ENCODE measurements at places on chromosomes 4 and X. TPM values are rescaled to one million over a fixed set of nuclear protein-coding genes. Genes with fewer than 3 reads are reported as not detected.

The TMPRSS11D gene
- total RNA-seq, result not detected

The CENPVL3 gene
- total RNA-seq, result not detected

The FAM149A gene
- 0.66 TPM for total RNA-seq

The MGARP gene
- not detected for total RNA-seq

The SPIN2A gene
- total RNA-seq, result 0.45 TPM

The ANKRD17 gene
- 45.8 TPM for total RNA-seq

The TCP11X2 gene
- total RNA-seq, result not detected

DNA sequence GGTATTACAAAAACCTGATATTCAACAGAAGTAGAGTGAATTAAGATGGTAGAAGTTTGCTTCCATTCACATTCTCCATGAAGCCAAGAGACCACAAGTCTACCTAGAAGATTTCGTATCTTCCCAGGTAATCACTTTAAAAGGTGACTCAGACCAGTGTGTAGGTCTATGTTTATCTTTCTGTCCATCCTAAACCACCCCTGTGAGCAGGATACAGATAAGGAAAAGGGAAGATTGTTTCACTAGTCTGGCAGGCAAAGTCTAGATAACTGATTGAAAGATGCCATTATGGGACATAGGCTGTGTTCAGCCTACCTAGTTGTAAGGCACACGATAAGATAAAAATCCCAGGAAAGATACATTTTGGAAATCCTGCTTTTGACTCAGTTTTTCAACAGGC is 244.3 kb upstream of the NWD2 start:
- no peaks in the 10 kb centered on the region for H3K27me3 ChIP-seq
- H3K27ac ChIP-seq, result no peak overlapping the region
- no peak overlapping the region for H3K4me3 ChIP-seq
- no peak for DNase-seq

DNA sequence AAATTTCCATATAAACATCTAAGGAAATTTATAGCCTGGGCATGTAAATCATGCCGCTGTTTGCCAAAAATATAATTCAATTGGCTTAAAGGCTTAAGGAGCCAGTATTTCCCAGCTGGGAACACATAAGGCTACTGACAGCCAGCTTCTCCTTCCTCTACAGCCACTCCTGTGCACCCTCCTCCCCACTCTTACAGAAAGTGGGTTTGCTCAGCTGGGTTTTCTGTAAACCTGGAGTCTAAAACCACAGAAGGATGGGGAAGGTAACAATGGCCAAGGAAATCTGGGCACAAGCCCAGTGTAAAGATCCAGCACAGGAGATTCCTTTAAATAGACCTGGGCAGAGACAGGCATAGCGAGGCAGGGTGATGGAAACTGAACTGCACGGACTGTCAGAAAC is 18.5 kb downstream of the ACSL1 start:
- no peaks in the 10 kb centered on the region for H3K36me3 ChIP-seq
- no peaks in the 10 kb centered on the region for H3K27me3 ChIP-seq
- no peak for DNase-seq
- H3K27ac ChIP-seq, result no peak overlapping the region

DNA sequence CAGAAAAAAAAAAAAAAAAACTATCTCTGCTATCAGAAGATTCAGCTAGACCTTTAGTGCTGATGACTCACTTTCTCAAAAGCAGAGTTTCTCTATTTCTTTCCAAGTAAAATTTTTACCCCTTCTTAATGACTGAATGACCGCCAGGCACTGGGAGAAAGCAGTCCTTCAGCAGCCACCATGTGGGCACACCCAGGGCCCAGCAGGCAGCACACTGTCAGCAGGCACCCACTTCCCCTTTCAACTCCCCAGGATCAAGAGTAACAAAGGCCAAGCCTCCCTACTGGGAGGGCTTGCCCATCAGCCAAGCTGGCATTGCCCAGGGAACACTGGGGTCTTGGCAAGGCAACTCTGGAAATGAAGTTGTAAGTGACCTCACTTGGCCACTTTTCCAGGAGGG is 201.9 kb upstream of the MAMLD1 start:
- no peak overlapping the region for H3K4me3 ChIP-seq
- no peaks in the 10 kb centered on the region for H3K27me3 ChIP-seq
- no peak for DNase-seq
- H3K4me1 ChIP-seq, result no peaks in the 10 kb centered on the region
- no peak overlapping the region for H3K27ac ChIP-seq
- H3K36me3 ChIP-seq, result no peaks in the 10 kb centered on the region

DNA sequence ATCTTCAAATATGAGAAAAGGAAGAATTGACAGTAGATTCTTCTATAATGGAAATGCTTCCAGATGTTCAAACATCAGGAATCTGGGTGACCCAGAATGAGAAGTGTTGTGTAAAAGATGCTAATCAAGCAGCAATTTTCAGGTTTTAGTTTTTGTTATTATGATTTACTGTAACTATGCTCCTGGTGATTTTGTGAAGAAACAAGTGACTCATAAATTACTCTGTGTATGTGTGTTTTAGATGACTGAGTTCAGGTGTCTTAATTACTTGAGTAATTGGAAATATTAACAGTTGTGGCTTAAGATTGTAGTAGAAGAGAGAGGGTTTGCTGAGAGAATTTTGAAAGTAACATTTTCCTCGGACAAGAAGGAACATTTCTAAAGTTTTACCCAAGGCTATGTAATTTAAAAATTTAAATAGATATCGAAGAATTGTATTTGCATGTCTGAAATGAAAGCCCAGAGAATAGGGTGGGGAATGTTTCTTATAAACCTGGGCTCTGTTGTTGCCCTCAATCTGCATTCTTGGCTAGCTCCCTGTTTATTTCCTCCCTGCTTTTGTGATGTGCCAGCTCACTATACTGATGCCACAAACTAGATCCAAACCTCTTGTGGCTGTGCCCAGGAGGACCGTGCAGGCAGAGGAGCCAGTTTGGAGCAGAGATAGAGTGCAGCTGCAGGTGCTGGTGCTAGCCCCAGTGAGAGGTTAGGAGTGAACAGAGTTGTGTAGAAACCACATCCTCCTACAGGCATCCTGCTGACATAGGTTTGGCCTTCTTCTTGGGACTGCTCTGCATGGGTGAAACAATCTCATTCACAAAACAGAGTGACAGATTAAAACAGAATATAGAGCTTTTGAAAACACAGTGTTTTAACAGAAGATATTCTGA is 25.4 kb upstream of the TNIP3 start:
- H3K4me1 ChIP-seq, result peaks cover 64% of the 10 kb centered on the region
- no peaks in the 10 kb centered on the region for H3K27me3 ChIP-seq
- H3K27ac ChIP-seq, result peak overlapping the region; percentile 90

- no peak overlapping the region for H3K27ac ChIP-seq
- no peaks in the 10 kb centered on the region for H3K36me3 ChIP-seq
- no peak for DNase-seq
- H3K4me3 ChIP-seq, result no peak overlapping the region
Observed at GRCh38 chr4:122758033-122758432, 25.5 kb downstream of the BBS12 start.

DNA sequence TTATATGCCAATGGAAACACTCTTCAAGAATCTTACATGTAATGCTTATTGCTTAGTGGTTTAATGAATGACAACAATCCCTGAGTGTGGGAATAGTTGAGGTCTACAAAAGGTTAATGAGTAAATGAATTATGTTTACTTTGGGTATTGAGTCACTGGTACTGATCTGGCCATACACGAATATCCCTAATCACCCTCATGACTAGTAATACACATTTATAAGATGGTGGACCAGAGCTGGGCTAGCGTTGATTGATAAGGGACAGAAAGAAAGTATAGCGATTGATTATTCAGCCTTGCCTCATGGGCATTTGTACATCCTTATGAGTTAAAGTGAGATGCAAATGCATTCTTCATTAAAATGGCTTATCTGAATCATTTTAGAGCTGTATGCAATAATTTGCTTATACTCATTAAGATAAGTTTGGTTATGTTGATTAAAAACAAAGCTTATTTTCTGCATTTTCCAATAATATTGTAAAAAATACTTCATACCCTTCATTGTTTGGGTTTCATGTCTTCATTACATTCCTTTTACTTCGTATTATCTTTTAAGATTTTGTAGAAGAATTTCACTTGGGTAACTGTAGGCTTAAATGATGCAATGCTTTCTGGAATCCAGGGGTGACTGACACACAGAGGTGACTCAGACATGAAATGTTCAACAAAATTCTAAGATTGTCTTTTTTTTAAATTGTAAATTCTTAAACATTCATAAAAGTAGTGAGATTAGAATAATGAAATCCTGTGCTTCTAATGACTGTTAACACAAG is 47.4 kb downstream of the FGF2 start:
- H3K4me3 ChIP-seq, result no peak overlapping the region
- H3K27me3 ChIP-seq, result peaks cover 42% of the 10 kb centered on the region
- no peak overlapping the region for H3K27ac ChIP-seq

DNA sequence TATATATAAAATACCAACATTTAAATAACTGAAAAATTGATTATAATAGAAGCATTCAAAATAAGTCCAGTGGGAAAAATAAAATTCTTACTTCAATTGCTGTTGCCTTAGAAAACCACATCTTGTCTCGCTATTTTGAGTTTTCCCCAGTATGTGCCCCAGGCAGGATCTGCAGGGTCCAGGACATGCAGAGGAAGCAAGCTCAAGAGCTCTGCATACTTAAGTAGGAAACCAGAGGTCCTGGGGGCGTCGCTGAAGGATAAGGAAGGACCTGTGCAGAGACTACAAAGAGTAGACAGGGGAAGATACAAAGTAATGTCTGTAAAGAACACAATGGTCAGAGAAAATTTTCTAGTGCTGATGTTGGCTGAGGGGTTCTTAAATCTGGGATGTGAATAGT is 310.5 kb upstream of the EMCN start:
- DNase-seq, result no peak
- no peaks in the 10 kb centered on the region for H3K36me3 ChIP-seq

DNA sequence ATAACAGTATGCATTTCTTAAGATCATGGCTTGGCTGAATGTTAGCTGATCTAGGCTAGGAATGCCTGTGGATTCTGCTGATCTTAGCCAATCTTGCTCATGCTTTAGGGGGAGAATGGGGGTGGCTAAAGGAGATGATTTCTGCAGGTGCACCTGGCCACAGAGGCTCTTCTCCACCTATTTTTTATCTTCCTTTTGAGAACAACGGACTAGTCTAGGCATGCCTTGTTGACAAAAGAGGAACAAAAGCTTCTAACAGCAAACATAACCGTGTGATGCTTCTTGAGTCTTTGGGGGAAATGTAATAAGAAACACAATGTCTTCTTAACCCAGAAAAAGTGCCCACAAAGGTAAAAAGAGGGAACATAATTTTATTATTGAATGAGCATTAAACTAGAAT is 743.5 kb downstream of the ARAP2 start:
- no peaks in the 10 kb centered on the region for H3K27me3 ChIP-seq
- H3K4me1 ChIP-seq, result no peaks in the 10 kb centered on the region
- no peak for DNase-seq
- H3K4me3 ChIP-seq, result no peak overlapping the region

GRCh38 chrX:6377103-6377764 is 148.6 kb upstream of the NLGN4X start:
- H3K4me3 ChIP-seq, result no peak overlapping the region
- no peak for DNase-seq
- no peak overlapping the region for H3K27ac ChIP-seq

Data from activated CD8-positive, alpha-beta T cell treated with anti-CD3 and anti-CD28 coated beads, Interleukin-2, amount 10 ng/mL, durations not matched to agents 7 days and 5 days (primary cell).